ENCODE measurements at places on chromosomes 7 and 10.
A peak's percentile ranks its signal among the peaks of the same experiment; 100 is the strongest.

GRCh38 chr10:62911210-62911963, 95.2 kb upstream of the EGR2 start:
- DNase-seq: no peak

DNA sequence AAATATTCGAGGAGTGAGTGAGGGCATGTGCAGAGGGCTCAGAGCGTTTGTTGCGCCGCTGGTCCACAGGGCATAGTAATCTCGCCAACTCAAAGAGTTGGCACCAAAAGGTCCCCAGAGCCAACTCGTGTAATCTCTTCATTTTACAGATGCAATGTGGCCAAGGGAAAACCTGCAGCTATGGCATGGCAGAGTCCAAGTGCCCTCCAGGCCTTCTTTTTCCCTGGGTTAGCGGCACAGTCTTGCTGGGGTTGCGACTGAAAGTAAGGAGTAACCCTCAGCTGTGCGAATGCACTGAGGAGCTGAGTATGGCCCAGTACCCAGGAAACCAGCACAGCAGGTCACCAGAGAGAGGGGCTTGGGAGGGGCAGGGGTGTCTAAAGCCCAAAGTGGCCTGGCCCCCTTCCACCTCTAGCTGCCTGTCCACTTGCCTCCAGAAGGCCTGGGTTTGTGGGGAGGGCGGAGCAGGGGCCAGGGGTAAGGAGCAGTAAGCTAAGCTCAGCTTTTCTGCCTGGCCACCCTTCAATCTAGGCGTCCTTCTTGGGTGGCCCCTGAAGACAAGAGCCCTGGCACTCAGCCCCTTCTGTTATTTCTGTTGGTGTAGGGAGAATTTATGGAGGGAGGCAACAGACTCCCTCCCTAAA, 3.3 kb upstream of the GAD2 start:
- DNase-seq: no peak

- DNase-seq: no peak
These were observed 161.3 kb downstream of the SLIT1 start for GRCh38 chr10:97024168-97025073.

GRCh38 chr10:29392376-29393021, 103.6 kb downstream of the LYZL1 start:
- peak; percentile 6 for DNase-seq

DNA sequence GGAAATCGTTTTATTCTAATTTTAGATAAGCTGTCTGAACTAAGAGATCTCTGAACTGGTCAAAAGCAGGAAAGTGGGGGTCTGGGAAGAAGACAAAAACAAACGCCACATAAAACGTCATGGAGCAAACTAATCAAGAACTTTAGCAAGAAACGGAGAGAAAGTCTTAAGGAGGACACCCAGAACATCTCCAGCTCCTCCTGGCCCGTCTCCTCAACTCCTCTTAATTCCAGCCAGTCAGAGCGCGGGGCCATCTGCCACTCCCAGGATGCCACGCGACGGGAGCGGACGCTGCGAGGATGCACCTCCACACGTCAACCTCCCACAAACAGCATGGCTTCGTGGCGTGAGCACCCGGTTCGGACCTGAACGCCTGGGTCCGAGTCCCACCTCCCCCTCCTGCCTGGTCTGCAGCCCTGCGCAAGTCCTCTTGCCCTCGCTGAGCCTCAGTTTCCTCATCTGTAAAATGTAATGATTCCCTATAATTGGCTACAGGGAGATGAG, 598 bp downstream of the MMS19 start:
- DNase-seq: peak; percentile 15

DNA sequence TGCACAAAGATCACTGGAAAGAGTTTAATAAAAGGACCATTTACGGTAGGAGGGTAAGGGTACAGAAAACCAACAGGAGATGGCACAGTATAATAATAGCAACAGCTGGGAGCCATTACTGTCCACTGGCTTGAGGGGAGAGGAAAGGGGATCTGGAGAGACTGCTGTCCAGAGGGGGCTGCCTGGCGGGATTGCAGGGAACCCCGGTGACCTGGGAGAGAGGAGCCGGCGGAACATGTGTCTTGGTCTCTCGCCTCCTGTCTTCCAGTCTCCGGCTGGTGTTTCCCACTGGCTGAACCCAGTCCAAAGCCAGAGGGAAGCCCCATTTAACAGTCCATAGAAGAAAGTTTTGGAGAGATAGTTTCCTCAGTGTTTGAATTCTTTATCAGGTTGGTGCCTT, 57.5 kb upstream of the PODXL start:
- no peak for DNase-seq

GRCh38 chr10:63722537-63722936, 201.3 kb downstream of the REEP3 start:
- DNase-seq: no peak

DNA sequence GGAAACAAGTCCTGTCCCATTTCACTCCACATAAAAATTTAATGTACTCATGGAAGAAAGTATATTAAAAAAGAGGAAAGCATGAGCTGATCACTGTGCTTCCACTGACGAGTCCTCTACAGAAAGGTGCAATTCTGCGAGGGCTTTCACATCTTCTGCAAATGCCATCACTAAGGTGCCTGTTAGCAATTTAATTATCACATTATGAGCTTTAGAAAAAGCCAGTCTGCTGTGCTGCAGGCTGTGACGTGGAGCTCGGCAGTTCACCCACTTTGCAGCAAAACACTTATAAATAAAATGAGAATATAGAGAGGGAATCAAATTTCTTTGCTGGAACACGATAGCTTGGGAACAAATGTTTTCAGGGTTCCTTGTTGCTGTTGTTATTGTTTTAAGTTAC, 22.5 kb upstream of the NEUROD6 start:
- no peak for DNase-seq

GRCh38 chr10:5564537-5565204, 39.9 kb downstream of the CALML3 start:
- DNase-seq: no peak

DNA sequence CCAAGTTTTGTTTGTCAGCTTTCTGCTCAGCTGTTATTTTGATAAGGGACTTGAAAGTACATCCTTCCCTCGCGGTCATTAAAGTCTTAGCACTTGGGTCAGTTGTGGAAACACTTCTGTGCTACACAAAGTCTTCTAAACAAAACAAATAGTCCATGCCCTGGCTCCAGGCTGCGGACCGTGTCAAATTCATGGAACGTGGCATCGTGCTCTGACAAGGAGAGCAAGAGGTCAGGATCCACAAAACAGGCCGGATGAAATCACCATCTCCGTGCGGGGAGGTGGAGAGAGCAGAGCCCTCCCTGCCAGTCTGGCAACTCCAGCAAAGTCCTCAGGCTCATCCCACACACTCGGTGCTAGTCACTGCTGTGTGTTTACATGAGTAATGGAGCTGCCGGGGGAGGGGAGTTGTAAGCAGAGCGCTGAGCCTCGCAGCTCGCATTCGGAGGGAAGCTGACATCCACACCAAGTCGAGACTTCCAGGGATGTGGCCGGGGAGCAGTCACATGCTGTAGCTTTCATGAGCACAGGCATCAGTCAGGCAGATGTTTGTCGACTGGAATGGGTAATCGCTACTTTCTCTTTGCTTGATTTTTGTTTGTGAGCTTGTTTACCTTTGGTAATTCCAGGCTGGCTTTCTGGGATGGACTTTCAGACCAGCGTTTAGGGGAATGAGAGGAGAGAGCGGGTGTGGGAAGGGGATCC, 147.6 kb downstream of the ARID5B start:
- no peak for DNase-seq

DNA sequence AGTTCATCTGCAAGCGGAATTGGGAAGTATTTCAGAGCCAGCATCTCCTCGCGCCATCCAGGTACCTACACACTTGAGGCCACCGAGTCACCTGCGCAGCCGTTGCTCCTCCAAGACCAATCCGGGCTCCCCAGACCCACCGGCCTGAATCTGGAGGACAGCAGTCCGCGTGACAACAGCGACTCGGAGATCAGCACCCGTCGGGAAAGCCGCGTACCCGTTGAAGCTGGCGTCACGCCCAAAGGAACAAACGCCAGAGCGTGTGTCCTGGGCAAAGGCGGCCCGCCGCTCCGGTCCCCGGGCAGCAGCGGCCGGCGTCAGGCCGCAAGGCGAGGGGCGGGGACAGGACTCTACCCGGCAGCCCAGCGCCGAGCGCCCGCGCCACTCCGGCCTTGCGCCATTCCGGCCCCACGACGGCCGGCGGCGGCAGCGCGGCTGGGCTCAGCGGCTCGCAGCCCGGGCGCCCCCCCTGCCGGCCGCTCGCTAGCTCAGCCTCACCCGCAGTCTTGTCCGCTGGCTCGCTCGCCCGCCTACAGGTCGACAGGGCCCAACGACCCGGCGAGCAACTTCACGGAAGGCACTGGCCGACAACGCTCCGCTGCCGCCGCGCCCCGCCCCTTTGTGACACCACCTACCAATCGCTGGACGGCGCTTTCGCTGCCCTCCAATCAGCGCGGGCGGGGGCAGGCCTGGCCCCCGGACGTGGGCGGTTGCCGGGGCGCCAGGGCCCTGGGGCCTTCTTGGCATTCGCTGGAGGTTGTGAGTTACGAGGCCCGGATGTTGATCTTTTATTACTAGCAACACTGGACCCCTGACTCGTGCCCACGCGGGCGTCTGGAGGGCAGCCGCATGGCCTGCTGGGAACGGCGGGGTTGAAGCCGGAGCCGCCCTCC, at the start of gene ZFAND4:
Gene ZFAND4, minus strand, starts transcription at position 592 of the 893 bp plus-strand sequence. CDS start 9,047 bp downstream, outside the sequence.
- DNase-seq: peak; percentile 50

DNA sequence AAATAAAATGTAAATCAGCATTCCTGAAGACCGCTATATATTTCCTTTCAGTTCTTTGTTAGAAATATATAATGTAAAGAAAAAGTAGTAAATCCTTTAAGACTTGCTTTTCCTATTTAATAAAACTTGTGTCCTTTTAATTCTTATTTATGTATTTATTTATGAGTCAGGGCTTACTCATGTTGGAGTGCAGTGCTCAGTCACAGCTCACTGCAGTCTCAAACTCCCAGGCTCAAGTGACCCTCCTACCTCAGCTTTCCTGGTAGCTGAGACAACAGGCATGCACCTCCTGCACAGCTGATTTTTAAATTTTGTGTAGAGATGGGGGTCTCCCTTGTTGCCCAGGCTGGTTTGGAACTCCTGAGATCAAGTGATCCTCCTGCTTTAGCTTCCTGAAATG, 724.5 kb downstream of the ANKRD7 start:
- DNase-seq: no peak

- DNase-seq: no peak
These were observed 35.3 kb downstream of the RASGEF1A start for GRCh38 chr10:43231523-43232078.

GRCh38 chr7:50589364-50589763, 24.2 kb upstream of the DDC start:
- no peak for DNase-seq

DNA sequence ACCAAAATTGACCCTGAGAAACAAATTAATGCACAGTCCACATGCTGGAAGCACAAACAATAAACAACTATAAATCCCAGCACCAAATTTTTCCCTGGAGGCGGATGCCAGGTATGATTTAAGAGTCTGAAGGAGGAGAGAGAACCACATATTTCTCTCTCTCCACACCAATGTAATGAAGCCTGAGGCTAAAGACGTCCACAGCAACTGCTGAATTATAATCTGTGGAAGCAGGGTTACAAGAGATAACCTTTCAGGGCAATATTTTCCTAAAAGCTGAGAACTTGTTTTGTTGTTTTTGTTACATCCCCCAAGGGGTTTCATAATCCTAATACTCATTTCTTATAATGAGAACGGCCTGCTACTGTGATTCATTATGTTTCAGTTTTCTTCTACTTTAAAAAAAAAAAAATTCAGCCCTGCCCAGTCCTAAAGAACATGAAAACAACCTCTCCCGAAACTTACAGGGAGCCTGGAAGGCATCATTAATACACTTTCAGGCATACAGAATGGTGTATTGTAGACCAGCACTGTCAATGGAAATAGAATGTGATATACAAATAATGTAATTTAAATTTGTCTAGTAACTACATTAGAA, 48.5 kb upstream of the ABLIM1 start:
- no peak for DNase-seq

DNA sequence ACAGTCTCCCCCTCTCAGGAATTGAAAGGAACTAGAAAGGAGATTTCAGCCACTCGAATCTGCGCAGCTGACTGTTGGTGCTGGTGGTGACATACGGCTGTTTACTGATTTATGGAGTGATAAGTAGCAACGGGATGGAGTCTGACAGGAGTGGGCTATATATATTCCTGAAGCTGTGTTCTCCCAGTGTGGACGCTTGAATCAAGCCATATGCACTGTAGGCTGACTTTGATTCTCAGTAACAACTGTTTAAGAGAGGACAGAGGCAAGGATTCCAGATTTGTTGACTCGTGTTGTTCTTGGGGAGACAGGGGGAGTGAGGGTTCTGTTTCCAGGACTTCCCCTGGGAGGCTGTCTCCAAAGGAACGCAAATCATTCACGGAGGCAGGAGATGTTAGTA, 260.1 kb upstream of the AUTS2 start:
- DNase-seq: no peak

GRCh38 chr10:89516149-89516832, 19.1 kb downstream of the SLC16A12 start:
- DNase-seq: peak; percentile 3

DNA sequence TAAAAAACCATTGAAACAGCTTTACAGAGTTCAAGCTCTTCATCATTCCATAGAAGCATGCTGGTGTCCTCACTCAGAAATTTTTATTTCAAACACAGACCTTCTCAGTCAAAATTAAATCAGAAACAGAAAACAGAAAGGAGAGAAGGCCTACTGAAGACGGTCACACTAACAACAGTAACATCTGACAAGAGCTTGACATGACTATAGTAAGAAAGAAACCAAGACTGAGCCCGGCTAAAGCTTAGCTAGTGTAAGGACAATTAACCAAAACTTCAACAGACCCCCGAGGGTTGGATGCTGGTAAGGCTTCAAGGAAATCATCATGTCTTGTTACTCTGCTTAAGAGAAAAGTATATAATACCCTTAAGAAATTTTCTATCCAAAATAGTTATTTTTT, 38.6 kb downstream of the MTPN start:
- DNase-seq: no peak

- DNase-seq: no peak
These were observed 62.0 kb downstream of the SKIDA1 start for GRCh38 chr10:21463436-21463835.

GRCh38 chr7:65444899-65445823, 71.5 kb downstream of the ZNF92 start:
- DNase-seq: peak; percentile 61

Measured in NCI-H2029 treated with DMSO at 0.1 percent for 48 hours (cell line).